GM04504 (cell line): ENCODE measurements at places on chromosomes 11 and 22.

DNA sequence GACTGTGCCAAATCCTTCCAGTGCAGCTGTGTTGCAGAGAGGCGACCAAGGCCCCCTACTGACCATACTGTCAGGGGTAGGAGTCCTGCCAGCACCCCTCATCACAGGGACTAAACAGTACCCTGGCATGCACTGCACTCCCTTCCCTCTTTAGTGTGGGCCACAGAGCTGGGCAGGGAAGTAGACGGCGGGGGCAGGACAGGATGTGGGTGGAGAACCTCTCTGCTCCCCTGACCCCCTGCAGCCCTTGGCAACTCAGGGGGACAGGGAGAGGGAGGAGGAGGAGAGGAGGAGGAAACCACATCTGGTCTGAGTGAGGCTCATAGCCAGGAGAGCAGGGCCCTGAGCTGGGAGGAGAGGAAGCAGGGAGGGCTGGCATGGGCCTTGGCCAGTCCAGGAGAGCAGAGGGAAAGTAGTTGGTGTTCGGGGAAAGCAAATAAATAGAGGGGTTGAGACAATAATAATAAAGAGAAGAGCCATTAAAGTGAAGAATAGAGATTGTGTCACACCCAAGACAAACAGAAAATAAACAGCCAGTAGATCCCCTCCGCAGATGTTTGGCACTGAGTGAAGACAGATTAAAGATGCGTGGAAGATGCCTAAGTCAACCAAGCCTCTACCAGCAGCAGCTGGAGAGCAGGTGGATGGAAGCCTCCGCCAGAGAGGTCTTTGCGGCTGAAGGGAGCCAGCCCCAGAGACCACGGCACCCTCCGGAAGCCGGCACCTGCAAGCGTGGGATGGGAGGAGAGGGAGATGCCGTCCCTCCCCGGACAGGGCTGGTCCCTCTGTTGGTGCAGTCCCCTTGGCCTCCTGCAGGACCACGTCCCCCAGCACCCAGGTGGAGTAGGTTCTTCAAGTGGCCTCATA is 61.5 kb downstream of the RPUSD4 start:
- no peak for DNase-seq

DNA sequence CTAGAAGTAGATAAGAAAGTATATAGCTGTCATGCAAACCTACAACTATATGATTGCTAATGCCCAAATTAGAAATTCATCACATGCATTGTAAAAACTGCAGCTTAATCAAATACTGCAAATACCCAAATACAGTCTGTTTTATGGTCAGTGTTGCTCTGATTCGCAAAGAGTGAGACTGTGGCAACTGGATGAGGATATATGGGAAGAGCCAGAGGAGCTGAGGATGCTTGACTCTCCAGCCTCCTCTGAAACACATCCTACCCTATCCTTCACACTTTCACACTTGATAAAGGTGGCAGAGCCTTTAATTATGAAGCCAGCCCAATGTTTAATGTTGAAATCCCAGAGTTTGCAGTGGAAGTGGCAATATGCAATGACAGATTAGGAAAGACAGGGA is 21.9 kb upstream of the OR2AT4 start:
- DNase-seq: no peak

DNA sequence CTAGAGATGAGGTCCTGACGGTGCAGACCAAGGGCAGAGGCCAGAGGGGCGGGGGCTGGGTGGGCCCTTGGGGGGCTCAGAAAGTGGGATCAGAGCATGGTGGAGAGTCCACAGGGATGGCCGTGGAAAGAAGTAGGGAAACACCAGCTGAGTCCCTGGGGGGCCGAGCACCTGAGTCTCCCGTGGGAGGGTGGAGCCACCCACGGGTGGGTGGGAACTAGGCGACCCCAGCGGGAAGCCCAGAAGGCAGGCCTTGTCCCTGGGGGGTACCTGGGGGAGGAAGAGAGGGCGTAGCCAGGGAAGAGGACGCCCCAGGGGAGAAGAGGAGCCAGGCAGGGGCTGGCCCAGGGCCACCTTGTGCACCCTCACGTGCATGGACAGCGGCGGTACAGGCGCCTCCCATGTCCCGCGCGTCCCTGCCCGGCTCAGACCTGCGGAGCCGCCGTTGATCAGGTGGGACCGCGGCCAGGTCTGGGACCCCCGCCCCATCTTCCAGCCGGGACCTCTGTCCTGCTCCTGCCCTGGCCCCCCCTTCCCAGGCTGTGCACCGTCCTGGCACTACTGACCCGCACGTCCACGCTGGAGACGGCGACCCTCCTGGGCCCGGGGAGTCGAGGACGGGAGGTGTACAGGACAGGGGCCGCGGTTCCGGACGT is 10.2 kb downstream of the CRELD2 start:
- no peak for DNase-seq

- DNase-seq: no peak
Measured at GRCh38 chr11:75135651-75136050, 15.3 kb upstream of the SLCO2B1 start.

DNA sequence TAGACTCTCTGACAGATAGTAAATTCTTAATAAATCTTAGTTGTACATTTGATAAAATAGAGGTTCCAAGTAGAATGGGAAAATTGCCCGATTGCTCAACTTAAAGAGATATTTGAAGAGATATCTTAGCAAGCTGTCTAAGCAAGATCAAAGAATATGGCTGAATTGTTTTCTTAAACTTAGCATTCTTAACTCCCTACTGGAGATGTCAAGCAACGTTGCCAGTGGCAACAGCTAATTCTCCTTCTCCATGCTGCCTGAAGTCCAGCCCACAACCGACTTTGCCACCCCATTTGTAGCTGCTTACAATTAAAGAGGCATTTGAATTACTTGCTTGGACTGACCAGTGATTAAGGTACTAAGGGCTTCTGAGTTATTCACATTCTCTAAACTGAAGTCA is 94.4 kb downstream of the FAM181B start:
- DNase-seq: no peak

DNA sequence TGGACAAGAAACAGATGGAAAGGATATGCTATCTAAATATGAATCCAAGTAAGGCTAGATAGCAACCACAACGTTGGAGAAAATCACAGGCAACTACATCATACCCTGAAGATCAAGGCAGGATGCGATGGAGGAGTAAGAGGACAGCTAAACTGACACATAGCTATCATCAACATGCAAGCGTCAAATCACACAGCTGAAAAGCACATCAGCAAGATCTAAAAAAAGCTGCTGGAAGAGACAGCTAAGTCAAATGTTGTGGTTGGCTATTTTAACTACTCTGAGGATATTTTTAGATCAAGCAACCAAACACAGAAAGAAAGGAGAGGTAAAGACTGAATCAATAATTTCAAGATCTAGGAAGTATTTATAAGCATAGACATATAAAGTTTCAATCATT is 466.9 kb downstream of the BRD1 start:
- DNase-seq: no peak

DNA sequence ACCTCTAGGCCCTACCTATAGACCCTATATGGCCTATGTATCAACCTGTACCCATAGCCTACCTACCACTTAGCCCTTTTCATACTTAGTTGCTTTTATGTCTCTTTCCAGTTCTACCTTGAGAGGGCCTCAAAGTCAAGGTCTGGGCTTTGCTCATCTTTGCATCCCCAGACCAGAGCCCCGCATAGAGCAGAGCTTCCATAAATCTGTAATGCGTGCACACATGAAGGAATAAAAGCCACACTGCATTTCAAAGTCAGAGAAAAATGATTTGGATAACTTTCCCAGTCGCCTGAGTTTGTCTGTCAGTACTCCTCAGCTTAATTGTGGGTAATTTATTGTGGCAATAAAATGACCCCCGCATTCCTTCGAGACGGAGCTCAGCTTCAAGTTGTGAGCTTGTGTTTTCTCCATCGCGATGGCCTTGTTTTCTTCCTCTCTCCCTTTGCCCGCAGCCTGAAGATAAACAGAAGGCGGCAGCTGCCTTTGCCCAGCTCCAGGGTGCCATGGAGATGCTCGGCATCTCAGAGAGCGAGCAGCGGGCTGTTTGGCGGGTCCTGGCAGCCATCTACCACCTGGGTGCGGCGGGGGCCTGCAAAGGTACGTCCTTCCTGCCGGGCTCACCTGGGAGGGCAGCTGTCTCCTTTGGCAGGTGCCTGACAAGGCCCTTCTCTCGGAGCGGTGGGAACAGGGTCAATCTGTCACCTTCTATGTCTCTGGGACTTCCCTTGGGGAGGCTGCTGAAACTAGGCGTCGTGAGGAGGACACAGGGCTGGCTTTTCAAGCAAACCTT is 55.7 kb downstream of the MYO18B start:
- DNase-seq: no peak

DNA sequence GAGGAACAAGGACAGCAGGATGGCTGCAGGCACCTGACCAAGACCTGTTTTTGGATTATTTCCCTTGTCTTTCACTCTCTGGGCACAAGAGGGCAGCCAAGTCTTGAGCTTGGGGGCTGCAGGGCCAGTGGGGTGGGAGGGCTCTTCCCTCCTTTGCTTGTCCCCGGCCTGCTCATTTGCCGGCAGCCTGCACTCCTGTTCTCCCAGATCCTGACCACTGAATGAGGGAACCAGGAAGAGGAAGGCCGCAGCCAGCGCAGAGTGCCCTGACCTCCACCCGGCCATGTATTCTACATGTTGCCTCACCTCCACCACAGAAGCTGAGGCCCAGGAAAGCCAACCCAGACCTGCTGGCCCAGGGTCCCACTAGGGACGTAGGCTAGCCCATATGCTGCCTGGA is 15.5 kb upstream of the NNMT start:
- peak; percentile 63 for DNase-seq

- DNase-seq: no peak
Measured at GRCh38 chr22:30507670-30508069, 2.2 kb upstream of the SEC14L4 start.

- no peak for DNase-seq
Measured at GRCh38 chr11:122746050-122746478, 90.5 kb downstream of the UBASH3B start.

- DNase-seq: peak; percentile 85
Measured at GRCh38 chr11:118921121-118921928, 4.4 kb downstream of the BCL9L start.
